Astrocyte of the spinal cord (primary cell): ENCODE measurements at places on chromosomes 2 and 18.

- DNase-seq = peak; percentile 56
These were observed 157.9 kb downstream of the ARL4C start for GRCh38 chr2:234339011-234339410.

- no peak for DNase-seq
These were observed 8.9 kb upstream of the MYL12A start for GRCh38 chr18:3238742-3239141.

GRCh38 chr2:121746071-121746578 is 9.3 kb upstream of the TSN start:
- DNase-seq = no peak

DNA sequence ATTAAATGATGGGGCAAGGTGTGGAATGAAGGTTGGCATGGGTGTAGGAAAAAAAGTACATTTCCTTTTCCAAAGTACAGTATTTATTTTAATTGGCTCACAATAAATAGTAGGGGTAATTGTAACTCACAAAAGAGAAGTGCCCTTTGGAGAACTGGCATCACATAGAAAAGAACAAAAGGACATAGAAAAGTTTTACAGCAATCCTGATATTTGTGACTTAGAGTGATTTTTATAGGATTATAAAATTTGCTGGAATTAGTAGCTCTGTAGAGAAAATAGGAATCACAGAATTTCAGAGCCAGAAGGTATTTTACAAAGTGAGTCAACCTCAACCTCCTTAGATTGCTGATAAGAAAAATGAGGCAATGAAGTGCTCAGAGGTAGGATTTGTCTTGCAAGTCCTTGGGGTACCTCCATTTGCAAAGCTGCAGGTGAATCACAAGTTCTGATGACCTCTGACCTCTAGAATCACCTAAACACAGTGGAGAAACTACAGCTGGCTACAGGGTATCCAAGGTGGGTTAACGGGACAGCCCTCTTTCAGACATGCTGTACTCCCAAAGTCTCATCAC is 133.6 kb downstream of the SOCS6 start:
- no peak for DNase-seq

GRCh38 chr2:111066062-111066593 is 54.6 kb upstream of the BCL2L11 start:
- DNase-seq = no peak

GRCh38 chr2:23296691-23297090 is 88.3 kb upstream of the KLHL29 start:
- no peak for DNase-seq

GRCh38 chr18:37403100-37403781 is 162.4 kb downstream of the CELF4 start:
- DNase-seq = peak; percentile 23

- no peak for DNase-seq
These were observed 526.4 kb downstream of the DPP10 start for GRCh38 chr2:114968748-114969400.

DNA sequence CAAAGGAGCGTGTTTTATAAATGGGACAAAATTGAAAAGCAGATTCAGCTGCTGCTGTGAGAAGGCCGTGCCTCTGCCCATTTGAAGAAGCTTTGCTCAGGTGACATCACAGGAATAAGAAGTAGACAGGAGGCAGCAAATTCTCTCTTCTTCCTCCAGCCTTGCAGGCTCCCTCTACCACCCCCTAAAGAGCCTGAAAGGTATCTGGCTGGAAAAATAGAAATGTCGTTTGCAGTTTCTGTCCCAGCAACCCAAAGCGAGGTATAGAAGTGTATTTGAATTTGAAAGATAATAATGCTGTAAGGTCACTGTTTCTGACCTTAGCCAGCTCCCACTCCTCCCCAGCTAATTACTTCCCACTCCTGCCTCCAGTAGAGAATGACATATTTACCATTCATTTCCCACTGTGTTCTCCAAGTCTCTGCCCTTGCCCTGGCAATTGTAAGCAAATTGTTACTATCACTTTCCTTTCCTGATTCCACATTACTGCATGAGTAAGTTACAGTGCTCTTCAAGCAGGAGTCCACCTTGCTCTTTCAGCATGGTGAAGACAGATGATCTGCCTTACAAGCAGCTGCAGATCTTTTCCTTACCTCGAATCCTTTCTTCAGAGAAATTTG is 56.8 kb upstream of the RASGRP3 start:
- DNase-seq = no peak

DNA sequence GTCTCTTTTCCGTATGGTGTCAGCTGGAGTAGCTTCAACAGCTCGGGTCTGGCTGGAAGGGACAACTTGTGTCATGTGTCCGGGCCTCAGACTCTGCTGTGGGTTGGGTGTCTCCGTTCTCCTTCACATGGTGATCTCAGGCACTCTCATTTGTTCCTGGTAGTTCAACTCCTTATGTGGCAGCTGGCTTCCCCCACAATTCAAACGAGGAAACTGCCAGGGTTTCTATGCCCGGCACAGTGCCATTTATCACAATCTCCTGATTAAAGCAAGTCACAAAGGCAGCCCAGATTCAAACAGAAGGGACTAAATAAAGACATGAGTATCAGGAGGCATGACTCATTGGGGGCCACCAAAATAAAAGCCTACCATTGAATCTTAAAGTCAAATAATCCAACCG is 22.7 kb downstream of the MRO start:
- no peak for DNase-seq
